ENCODE measurements at places on chromosomes 3 and 15.

- DNase-seq, result no peak
Observed at GRCh38 chr15:58432401-58432800, 610 bp downstream of the LIPC start.

GRCh38 chr3:124207873-124208485 lies 216.1 kb upstream of the ROPN1 start:
- DNase-seq, result no peak

GRCh38 chr3:71657831-71658530 lies 67.2 kb downstream of the EIF4E3 start:
- DNase-seq, result no peak

GRCh38 chr15:68626739-68627138 lies 47.9 kb downstream of the CORO2B start:
- no peak for DNase-seq

GRCh38 chr3:187678726-187679268 lies 8.6 kb upstream of the SST start:
- DNase-seq, result peak; percentile 27

DNA sequence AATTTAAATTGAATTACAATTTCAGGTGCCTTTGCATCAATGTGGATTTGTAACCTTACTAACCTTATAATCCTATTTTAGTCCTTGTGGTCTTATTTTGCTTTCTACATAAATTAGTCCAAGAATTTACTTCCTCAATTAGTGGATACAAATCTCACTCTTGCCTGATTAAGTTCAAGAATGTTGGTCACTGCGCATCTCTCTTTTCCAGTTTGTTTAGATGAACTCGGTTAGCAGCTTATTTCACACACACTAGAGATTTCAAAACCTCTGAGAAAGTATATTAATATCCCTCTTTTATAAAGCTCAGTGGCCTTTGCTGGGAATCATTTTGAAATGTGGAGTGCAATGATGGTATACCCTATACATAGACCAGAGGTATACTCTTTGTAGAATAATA lies 243.4 kb downstream of the DTWD1 start:
- no peak for DNase-seq
